ENCODE measurements at places on chromosomes 16 and 17. TPM values are rescaled to one million over a fixed set of nuclear protein-coding genes. Genes with fewer than 3 reads are reported as not detected.

The MYCBPAP gene
- 1.4 TPM for total RNA-seq

The TTLL6 gene
- total RNA-seq: 1.3 TPM

The CCL7 gene
- total RNA-seq: 0.96 TPM

The CES3 gene
- 1.6 TPM for total RNA-seq

The SPNS1 gene
- total RNA-seq: 52.8 TPM

The SBK1 gene
- 1.7 TPM for total RNA-seq

The INCA1 gene
- total RNA-seq: 2.4 TPM

The SLC5A2 gene
- total RNA-seq: 1.4 TPM

The RND2 gene
- total RNA-seq: 0.73 TPM

The RPRML gene
- total RNA-seq: not detected

Data from left lung (tissue), 14 donors.